ENCODE measurements at places on chromosomes 4 and X.

GRCh38 chrX:23327104-23327503, 7.5 kb upstream of the PTCHD1 start:
- peak; percentile 17 for DNase-seq

GRCh38 chr4:1172971-1173757, 781 bp upstream of the SPON2 start:
- DNase-seq: peak; percentile 79

DNA sequence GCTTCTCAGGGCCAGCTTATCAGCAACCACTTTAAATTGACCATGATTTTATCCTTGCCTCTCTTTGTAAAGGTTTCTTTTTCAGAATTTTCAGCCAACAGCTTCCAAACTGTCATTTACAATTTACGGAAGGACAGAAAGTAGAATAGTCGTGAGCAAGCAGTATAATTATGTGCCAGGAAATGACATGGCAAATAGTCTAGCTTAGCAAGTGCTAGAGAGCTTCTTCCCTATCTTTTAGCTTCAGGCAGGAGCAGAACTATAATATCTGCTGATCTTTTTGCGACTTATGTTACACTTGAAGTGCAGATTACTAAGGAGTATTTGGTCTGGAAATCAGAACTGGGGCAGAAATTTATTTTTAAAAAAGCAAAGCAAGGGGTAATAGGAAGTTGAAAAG, 123.0 kb upstream of the AP1S2 start:
- no peak for DNase-seq

DNA sequence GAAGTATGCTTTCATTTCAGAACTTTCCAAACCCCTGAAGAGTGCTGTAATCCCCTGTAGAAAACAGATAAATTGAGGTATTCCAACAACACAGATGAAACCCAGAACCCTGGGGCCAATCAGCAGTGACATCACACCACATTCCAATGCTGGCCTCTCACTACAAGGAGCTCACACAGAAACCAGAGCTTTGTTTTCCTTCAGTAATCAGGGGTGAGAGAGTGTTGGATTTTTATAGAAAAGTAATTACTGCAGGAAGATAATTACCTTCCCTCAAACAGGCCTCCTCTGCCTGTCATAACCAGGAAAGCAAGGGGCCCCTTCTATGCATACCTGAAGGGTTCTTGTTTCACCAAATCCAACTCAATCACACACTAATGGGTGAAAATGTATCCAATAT, 246.2 kb downstream of the SCFD2 start:
- DNase-seq: peak; percentile 68

DNA sequence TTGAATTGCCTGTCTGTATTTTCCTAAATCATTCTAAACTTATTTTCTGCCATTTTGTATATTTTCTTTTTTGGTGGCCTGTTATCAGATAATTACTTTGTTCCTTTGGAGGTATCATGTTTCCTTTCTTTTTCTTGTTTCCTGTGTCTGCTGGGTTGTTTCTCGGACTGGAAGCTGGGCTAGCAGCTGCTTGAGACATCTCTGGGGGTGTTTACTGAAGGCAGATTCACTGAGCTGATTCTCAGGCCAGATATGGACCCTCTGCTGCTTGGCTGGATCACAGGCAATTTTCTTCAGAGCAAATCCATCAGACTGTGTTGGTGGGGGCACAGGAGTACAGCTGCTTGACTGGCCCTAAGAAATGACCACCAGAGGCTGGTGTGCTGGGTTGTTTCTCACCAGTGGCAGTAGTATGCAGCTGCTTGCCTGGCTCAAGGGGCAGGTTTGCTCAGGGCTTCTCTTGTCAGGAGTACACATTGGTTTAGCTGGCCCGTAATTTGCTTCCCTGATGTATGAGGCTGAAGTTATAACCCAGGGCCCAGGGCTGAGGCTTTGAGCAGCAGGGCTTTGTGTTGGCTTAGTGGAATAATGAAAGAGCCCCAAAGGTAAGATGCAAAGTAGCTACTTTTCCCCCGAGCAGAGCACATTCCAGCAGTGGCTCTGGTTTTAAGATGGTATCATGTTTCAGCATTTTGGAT, 680.6 kb downstream of the TECRL start:
- DNase-seq: no peak

GRCh38 chr4:13168326-13168725, 315.8 kb downstream of the RAB28 start:
- no peak for DNase-seq

DNA sequence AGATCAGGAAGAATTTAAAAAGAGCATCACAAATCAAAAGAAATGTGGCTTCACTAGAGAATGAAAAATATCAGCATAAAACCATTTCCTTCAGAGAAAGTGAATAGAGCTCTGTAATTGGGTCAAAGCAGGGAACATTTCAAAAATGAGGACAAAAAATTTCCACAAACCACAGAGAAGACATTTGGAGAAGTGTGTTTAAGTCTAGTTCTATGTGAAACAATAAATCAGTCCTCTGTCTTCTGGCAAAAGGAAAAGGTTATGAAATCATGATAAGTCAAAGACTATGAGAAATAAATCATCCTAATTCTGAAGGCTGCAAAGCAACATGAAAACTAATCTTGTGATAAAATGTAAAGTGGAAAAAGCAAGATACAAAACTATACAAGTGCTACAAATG, 27.9 kb downstream of the SMPX start:
- no peak for DNase-seq

DNA sequence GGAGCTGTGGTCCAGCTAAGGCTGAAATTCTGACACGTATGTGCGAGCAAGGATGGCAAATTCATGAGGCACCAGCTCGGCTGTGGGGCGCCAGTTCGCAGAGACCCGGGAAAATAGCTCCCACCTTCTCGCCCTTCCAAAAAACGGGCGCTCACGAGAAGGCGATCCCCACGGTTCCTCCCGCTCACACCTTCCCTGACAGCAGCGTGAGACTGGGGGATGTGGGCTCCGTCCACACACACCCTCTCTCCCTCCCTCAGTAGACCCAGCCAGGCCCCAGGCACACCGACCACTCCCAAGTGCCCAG, 584 bp downstream of the GPC3 start:
- DNase-seq: no peak

All from hepatocyte (in vitro differentiated cells).